Psoas muscle (tissue), 8 donors: ENCODE measurements at places on chromosomes 5 and 9.

- DNase-seq, result peak; percentile 77
Measured at GRCh38 chr9:111598733-111599091, 735 bp downstream of the PTGR1 start.

DNA sequence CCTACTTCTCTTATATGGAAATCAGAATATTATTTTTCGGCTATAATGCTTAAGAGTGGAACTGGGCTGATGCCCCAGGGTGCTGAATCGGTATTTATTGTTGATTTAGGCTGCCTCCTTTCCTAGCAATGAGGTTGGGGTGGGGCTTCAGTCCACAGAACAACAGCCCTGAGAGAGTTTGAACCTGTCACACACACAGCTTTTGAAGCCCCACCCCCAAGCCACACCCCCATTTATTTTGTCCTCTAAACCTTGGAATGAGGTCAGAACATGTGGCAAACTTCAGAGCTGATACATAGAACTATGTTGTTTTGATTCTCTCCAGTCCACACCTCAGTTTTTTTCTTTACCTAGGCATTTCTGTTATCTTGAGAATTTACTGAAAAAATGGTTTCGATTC, 51.7 kb upstream of the CAMK4 start:
- no peak for DNase-seq

DNA sequence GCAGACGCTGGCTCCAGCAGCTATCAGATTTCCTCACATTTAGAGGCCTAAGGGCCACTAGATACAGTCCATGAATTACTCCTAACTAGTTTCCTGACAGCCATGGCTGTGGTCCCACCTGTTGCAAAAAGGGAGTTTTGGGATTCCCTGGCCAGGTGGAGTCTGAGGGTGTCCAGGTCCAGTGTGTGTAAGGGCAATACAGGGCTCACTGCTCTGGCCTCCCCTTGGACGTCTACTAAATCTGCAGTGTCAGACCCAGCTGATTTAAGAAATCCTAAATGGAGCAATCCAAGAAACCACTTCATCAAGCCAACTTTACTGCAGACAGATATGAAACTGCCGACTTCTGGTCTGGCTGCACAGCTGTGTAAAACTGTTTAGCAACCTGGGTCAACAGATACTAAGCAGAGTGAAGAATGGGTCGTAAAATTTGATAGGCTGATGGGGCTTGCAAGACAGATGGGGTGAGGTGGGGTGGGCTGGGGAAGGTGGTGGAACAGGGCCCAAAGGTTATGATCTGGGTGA, 116.4 kb downstream of the GADD45G start:
- DNase-seq, result no peak

DNA sequence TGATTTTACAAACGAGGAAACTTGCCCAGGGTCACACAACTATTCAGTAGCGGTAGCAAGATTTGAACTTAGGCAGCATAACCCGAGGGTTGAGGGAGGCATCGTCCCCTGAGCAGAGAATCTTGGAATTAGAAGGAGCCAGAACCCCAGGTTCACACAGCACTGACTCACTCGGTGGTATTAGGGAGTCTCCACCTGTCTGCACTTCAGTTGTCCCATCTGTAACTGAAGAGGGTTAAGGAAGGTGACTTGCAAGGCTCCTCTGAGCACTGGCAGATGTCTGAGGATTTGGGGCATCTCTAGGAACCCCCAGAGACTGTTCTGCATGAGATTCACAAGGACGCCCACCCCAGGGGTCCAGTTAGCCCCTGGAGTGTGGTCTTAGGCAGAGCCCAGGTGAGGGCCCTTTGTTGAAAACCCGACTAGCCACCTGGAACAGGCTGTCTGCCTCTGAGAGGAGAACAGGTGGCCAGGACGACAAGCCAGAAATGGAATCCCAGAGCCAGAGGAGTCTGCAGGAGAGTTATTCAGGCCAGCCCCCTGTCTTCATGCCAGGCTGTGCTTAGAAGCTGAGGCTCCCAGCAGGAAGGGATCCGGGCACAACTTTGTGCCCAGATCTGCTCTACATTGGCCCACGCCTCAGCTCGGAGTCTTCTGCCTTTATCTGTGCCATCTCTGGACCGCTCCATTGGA, 50.0 kb upstream of the ORM1 start:
- DNase-seq, result no peak

- DNase-seq, result no peak
Measured at GRCh38 chr9:111952559-111952958, 55.9 kb downstream of the UGCG start.

- no peak for DNase-seq
Measured at GRCh38 chr5:111584651-111585050, 72.3 kb upstream of the STARD4 start.

GRCh38 chr9:28073270-28073669, 500.0 kb upstream of the C9orf72 start:
- no peak for DNase-seq

DNA sequence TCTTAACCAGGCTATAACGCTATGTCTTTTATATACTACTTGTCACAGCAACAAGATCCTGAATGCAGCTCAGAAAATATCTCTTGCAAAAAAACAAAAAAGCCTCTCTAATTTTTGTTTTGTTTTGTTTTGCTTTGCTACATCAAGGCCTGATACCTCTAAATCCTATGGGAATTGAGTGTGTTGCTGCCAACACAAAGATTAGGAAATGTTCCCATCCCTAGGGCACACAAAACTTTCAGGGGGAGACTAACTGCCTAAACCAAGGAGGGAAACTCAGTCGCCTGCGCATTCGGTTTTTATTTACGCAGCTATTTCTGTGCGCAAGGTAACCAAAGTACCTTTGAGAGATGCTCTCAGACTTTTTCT, 1.7 kb downstream of the SSBP2 start:
- DNase-seq, result no peak

DNA sequence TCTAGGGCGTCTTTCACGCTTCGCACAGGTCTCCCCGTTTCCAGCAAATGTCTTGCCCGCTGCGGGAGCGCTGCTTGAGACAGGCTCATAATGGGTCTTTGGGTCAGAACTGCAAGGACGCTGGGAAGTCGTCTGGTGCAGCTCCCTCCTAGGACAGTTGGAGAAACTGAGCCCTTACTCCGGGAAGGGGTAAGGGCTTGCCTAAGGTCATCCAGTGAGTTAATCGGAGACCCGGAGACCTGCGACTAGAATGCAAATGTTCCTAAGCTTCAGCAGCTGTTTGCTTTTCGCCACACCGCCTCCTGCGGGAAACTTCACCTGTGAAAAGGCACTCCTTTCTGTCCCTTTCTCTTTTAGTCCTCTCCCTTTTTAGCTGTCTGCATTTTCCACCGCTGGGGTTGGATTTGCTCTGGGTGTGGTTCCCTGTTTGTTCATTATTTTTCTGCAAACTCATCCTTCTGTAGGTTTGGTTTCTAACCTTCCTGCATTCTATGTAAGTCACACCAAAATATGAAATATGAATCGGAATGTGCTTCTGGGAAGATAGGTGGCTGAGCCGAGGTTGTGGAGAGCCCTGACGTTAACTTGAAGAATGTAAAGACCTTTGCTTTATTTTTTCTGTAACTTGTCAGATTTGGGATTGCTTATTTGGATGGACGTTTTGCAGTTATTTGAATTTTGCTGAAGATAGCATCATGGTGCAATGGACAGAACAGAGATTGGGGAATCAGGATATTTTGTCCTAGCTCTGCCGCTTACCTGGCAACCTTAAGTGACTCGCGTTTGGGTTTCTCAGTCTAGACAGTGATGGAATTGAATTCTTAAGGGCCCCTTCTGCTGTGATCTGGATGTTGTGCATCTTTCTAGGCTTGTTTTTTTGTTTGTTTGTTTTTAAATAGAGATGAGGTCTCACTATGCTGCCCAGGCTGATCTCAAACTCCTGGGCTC, 909 bp downstream of the SLC36A1 start:
- DNase-seq, result no peak

- no peak for DNase-seq
Measured at GRCh38 chr9:126838895-126839294, 21.5 kb upstream of the ZBTB34 start.

DNA sequence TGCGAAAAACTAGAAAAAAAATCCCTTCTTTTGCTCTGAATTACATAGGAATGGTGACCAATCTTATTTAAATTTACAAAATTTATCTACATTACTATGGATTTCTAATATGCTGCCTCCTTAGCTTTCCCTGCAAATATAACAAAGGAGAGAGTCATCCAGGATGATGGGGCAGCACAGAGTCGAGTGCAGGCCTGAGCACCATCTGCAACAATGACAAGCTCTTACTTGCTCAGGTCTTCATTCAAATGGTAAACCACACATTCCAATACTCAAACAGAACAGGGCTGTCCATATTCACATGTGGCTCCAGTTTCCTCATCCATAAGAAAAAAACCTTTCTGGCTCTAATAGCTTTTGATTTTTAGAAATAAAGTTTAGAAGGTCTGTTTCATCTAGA, 33.5 kb upstream of the ZNF354B start:
- no peak for DNase-seq
